ENCODE measurements at places on chromosomes 2 and 18.

DNA sequence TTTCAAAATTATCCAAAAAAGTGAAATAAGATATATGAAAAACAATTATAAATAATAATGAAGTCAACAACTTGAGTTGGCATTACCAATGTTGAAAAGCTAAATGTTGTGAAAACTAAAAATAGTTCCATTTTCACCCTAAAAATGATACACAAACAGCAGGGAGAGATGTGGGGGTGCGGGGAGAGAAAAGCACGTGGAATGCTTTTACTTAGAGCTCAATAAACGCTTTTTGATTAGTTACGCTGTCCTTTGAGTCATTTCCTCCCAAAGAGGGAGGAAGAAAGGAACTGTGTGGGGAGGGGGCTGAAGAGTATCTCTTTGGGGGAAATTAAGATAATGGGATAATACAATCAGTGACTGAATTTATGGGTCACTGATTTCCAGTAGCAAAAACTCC, 29.2 kb downstream of the ZNF521 start:
- no peak for DNase-seq

DNA sequence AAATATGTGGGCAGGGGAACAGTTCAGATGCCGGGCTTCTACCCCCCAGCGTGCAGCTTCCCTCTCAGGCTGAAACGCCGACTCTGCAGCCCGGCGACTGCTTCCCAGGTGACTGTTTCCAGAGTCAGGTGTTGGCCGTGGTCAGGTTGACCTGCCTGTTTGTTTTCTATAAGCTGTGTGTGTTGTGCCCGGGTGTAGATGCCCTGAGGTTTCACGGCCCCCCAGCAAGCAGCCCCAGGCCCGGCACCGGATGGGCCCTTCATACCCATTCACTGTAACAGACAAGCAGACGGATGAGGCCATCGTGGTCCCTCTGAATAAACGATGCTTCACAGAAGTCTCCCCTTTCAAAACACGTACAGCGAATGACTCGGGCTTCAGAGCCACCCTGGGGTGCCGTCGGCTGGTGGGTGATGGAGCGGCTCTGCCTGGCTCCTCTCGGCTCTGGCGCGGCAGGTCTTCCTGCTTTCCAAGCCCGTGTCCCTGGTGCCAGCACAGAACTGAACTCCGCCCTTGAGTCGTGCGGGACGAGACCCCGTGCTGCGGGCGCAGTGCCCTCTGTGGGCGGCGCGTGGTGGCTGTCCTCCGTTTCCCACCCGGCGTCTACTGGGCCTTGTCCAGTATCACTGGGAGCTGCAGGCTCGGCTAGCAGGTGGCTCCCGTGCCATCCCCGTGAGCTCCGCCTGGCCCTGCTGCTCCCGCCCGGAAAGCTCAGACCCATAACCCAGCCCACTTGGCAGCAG, 15.0 kb upstream of the KCNG2 start:
- no peak for DNase-seq

DNA sequence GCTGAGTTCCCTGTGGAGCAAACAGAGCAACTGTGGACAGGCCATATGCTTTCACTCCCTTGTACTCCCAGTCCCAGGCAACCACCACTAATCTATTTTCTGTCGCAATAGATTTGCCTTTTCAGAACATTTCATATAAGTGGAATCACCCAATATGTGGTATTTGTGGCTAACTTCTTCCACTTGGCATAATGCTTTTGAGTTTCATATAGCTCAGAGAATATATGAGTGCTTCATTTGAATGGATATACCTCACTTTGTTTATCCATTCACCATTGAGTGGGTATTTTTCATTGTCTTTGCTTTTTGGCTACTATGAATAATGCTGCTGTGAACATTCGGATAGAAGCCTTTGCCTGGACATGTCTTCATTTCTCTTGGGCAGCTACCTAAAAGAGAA, 151.9 kb downstream of the CERS6 start:
- DNase-seq: no peak

DNA sequence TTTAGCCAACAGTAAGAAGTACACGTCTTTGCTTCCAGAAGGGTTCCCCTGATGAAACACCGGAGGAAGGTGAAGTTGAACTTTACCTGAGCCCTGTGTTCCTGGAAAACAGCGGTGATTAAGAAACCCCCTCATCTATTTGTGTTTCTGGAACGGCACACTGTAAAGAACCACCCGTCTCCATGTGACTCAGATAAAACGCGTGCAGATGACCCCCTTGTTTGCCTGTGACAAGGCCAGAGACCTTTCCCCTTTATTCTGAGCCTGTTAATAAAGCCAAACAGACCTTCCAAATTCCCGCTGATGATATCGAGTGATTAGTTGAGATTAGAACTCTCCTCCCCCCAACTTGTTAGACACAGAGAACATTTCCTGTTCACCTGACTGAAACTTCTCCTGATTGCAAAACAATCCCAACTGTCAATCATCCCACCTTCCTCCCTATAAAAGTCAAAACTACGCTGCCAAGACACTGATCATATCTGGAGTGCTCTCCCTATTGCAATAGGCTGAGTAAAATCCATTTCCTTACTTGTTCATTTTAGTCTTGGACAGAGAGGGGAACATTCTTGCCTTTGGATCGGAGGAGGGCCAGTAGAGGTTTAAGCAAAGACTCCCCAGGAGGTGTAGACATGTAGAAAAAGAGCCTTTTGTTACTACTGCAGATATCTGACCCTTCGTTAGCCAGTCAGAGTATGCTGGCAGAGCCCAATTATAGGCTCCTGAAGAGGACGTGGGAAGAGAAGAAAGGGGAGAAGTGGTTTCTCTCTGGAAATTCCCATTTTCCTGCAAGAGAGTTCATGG, 914 bp upstream of the IWS1 start:
- no peak for DNase-seq

- no peak for DNase-seq
Observed at GRCh38 chr2:50455351-50455939, 576.5 kb downstream of the NRXN1 start.

- DNase-seq: no peak
Observed at GRCh38 chr2:62824388-62824787, 118.9 kb downstream of the EHBP1 start.

DNA sequence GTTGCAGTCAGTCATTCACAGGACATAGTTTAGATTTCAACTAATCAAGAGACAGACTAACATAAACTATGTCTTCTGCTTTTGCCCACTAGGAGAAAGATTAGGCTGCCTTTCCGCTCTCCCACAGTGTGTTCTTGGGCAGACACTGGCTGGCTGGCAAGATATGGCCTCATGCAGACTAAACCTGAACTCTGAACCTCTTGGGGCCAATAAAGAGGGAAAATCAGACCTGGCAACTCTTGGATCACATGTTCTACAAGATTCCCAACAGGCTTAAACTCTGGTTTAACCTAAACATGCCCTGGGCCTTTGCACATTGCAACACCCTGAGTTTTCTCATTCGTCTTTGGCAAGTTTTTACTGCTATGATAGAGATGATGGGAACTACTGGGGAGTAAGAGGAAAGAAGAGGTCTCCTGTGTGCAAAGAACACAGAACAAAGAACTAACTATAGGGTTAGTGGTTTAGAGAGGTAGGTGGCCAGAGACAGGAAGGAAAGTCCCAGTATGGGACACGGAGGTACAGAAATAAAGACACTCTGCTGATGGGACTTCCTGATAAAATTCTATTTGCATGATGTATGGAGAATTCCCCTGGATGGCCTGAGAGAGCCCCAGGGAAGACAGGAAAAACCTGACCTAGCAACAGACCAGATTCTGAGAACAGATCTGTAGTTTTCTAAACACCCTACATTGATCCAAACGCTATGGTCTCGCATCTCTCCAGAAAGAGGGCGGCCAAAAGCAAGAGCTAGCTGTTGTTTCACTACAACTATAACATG, 2.0 kb upstream of the ATRAID start:
- no peak for DNase-seq

Data from memory B cell (primary cell).